ENCODE measurements at places on chromosomes 12 and 14.

GRCh38 chr12:103457471-103457870 is 38.3 kb downstream of the C12orf42 start:
- no peak for DNase-seq

DNA sequence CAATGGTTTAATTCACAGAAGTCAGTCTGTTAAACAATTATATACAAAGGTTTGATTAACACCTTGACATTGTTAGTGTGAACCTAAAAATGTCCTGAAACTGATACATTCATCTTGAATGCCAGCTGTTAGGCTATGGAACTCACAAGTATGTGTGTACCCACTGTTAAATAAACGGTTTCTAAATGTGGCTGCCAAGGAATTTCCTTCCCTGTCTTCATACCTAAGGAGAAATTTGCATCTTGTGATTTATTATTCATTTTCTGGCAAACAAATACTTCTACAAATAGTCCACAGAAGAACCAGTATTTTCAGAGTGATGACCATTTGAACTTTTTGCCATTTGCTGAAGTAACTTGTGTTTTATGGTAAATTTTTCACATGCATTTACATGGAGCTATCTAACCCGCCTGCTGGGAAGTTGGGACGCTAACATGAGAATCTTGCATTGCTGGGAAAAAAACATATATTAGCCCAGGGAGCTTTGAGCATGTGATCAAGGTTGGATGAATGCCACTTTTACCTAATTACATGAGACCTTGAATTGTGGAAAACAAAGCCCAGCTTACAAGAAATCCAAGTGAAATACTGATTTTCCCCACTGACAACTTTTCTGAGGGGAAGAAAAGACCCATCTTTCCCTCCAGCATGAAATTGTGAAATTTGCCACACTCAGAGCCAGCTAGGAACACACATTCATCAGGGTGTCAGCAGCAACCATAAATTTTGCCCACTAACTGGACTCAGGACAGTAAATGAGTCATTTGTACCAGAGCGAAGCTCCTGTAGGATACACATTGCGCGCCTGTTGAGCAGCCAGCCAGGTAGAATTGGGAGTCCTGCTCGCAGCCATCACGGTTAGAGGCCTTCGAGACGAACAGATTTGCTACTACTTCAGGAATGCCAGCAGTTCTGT is 118.0 kb downstream of the KICS2 start:
- DNase-seq: no peak

GRCh38 chr12:9406564-9407424 is 198.6 kb upstream of the PZP start:
- DNase-seq: no peak

DNA sequence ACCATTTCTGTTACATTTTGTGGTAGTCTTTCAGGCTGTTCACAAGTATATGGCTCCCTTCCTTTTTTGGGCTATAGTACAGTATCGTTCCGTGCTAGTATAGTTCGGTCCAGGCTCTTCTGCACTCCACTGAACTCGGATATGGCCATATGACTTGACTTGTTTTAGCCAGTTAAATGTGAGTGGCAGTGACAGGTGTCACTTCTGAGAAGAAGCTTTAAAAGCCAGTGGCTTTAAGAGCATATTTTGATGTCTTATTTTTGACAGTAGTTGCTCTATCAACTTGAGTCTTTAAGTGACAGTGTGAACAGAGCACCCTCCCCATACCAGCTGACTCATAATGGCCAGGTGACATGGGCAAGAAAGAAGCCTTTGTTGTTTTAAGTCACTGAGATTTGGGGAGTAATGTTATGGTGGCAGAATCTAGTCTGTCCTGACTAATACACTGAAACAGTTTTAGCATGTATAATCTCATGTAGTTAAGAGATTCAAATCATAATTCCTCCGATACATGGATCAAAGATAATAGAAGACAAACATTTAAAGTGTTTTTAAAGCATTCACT is 64.6 kb downstream of the ANO4 start:
- DNase-seq: no peak

GRCh38 chr12:108980831-108981618 is 39.8 kb downstream of the SVOP start:
- DNase-seq: no peak

- DNase-seq: peak; percentile 89
These were observed 790 bp downstream of the DYNC1H1 start for GRCh38 chr14:101965181-101965544.

- no peak for DNase-seq
These were observed 279.4 kb downstream of the CACNA1C start for GRCh38 chr12:2332236-2332635.

DNA sequence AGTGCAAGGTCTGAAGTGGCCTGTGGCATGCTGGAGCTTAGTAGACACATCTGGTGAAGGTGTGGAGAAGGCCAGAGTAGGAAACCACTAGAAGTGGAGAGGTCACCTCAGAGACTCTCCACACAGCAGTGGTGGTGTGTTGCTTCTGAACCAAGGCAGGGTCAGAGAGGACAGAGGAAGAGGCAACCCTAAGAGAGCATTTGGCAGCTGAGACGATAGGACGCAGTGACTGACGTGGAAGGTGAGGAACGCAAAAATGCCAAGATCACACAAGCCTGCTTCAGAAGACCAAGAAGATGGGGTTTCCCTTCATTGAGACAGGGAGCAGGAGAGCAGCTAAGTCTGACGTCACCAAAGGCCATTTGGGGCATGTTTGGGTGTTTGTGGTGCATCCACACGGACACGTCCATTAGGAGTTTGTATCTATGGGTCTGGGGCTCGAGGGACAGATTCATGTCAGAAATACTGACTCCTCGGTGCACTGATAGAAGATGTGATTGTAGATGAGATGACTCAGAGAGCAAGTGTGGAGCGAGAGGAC is 338.1 kb downstream of the CACNA1C start:
- no peak for DNase-seq

DNA sequence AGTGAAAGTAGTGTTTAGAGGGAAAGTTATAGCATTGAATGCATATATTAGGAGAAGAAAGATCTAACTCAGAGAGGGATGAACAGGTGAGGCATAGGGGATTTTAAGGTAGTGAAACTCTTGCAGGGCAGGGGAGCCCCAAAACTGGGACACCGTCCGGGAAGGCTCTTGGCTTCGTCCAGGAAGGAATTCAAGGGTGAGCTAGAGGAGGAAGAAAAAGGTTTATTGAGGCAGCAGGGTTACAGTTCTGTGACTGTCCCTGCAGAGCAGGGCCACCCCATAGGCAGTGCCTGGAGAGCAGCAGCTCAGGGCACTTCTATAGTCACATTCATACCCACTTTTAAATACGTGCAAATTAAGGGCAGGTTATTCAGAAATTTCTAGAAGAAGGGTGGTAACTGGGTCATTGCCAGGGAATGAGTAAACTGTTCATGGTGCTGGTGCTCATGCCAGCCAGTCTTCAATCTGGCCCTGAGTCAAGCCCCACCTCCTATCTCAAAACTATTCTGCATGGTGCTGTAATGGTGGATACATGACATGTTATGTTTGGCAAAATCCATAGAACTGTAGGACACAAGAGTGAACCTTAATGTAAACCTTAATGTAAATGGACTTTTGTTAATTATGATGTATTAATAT is 1.2 kb upstream of the OAS1 start:
- DNase-seq: peak; percentile 35
